ENCODE measurements at places on chromosomes 6 and 20.

DNA sequence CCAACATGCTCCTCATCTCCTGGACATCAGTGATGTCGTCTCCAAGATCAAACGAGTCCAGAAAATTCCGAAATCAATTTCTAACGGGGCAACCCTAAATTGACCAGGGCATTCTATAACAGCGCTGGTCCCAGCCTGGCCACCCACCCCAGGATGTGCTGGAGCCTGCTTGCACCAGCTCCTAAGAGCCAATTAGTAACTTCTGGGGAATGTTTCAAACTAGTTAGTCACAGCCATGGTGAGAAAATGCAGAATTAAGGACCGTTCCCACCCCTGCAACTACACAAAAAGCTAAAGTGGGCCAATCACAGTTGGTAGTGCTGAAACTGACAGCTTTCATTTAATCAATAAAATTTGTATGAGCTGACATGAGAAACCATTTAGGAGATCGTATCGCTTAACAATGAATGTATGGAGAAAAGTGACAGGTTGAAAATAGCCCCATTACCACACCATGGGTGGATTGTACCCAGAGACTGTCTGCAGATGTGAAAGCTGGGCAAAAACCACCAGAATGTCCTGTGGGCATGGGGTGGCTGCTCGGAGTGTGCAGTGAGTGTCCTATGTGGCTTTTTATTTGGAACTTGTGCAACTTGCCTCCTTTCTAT, 165.7 kb upstream of the AFDN start:
- no peak for DNase-seq

- no peak for DNase-seq
These were observed 4.9 kb downstream of the ASCC3 start for GRCh38 chr6:100876251-100876650.

- DNase-seq = no peak
These were observed 56.2 kb downstream of the ADNP start for GRCh38 chr20:50874758-50875665.

- no peak for DNase-seq
These were observed 212.6 kb upstream of the HTR1E start for GRCh38 chr6:86724695-86725094.

GRCh38 chr6:154197196-154197860, 158.3 kb downstream of the OPRM1 start:
- no peak for DNase-seq

DNA sequence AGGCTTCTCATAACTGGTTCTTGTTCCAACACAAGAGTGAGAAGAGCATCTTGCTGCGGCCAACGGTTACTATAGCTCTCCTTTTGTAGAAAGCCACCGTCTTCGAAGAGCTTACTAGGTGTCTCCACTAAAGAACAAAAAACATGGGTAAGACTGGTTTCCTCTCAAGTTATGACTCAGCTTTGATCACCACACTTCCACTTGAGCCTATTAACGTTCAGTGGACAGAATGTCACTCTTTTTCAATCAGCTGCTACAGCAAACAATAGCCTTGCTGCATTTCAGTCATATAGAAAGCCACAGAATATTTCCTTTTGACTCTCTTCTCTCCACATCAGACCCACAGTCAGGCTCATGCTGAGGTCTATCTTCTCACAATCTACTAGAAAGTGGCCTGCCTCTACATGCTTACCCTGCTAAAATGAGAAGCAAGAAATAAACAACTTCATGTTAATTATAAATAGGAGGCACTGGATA, 243.5 kb upstream of the PREP start:
- DNase-seq = no peak

DNA sequence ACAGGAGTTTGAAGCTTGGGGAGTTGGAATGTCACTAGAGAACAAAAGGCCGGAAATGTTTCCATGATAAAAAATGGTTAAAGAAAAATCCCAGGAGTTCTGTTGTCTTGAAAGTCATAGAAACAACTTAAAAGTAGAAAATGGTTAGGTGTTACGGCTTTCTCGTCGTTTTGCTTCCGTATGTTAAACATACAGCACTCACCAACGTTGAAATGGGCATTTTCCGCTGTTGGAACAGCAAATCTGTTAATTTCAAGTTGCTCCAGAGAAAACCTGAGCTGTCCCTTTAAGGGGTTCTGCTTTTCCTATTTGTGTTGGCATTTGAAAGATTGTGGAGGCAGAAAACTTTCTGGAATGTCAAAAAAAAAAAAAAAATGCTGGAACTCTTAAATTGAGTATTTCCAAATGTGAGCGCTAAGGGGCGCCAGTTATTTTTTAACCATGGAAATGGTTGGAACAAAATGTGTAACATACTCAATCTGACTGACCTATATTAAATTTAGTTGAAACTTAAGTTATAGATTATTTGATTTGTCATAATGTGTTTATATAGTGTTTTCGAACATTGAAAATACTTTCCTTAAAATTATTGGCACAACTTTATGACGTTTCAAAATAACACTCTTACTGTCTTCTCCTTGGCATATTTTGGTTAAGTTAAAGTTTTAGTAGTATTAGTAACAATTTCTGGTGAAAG, 2.2 kb downstream of the QKI start:
- DNase-seq = no peak

- DNase-seq = no peak
These were observed 90.5 kb upstream of the THBS2 start for GRCh38 chr6:169343886-169344749.

DNA sequence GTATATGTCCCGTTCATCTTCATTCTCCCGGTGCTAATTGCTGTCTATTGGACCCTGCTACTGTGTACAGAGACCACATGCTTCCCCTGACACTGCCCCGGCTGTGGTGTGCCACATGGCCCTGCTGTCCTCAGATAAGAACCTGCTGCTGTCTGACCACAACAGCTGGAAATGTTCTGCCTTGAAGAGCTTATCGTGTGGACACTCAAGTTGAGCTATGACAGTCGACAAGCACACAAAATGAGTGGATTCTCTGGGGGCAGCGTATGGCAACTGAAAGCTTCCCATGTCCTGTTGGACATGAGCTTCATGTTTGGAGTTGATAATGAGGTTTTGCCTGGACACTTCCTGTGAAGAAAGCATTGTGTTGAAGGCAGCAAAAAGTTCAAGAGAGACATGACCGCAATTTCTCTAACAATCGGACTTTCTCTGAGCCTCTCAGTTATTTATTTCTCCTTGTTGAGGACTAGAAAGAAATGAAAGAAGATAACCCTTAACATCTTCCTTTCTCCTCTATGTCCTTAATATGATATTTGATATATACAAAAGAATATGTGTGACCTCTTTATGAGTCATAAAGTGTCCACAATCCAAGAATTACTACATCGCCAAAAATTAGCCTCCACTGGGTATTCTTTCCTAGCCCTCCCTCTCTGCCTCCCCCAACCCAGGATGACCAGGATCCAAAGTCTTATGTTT, 187.1 kb upstream of the TCF21 start:
- no peak for DNase-seq

DNA sequence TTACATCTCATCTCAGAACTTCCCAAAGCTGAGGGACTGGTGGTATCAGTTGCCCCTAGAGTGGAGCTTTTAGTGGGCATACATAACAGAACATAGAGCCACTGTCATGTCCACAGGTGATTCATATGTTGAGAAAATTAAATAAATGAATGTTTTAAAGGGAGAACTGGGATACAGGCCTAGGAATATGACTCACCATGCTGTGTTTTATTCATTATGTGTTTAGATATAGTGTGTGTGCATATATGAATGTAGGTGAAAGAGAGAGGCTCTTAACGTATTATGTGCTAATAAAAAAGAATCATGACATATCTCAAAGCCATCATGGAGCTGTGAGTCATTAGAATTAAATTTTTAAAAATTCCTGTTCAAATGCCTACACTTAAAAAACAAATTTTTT, 332.2 kb upstream of the RSPO3 start:
- DNase-seq = no peak

- DNase-seq = no peak
These were observed 58.3 kb downstream of the TENT5A start for GRCh38 chr6:81694207-81694606.

GRCh38 chr6:4883298-4883697, 107.1 kb downstream of the CDYL start:
- no peak for DNase-seq

DNA sequence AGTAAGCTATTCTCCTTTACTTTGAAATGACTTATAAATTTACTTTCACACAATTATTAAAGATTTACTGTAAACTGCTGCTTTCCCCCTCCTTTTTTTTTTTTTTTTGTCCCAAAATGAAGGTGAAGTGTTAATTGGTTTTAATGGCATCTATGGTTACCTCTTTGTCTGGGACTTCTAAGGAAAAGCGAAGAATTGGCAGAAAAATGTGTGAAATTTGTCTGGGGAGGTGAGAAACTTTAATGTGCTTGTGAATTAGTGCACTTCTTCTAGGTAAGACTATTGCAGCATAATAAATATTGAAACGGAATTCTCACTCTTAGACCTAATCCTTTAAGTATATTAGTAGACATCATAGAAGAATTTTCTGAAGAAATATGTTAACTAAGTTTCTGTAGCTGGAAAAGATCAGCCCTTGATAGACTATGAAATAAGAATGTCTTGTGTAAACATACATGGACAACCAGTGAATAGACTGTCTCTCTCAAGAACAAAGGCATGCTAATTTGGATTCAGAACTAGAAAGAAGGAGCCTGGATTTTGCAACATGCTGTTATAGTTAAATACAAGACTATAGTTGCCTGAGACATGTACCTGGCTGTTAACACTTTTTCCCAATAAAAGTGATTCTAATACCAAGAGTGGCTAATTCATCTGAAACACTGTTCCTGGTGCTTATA, 23.9 kb downstream of the FLRT3 start:
- DNase-seq = no peak

- no peak for DNase-seq
These were observed 16.1 kb downstream of the EPB41L1 start for GRCh38 chr20:36170542-36171215.

GRCh38 chr20:48719598-48720255, 108.1 kb downstream of the PREX1 start:
- no peak for DNase-seq

Measured in NCI-H187 (cell line).